ENCODE measurements at places on chromosomes 7 and 10.

DNA sequence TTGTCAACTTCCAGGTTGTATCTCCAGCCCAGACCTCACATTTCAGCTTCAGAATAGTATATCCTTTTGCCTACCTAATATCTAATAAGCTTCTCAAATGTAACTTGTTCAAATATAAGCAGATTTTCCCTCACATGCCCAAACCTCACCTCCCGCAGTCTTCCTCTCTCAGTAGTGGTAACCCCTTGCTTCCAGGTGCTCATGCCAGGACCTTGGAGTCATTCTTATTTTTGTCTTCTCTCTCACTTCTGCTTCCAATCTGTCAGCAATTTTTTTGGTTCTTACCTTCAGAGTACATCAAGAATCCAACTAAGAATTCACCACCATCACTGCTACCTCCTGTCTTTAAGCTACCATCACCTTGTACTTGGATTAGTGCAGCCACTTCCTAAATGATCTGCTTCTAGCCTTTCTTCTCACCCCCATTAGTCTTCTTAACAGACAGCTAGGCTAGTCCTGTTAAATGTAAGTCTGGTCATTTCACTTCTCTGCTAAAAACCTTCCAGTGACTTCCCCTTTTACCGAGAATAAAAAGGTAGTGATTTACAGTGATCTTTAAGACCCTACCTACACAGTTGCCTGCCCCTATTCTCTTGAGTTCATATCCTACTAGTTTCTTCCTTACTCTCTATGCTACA, 14.0 kb downstream of the ANKIB1 start:
- no peak for DNase-seq
- no peak overlapping the region for H3K4me3 ChIP-seq
- no peaks in the 10 kb centered on the region for H3K4me1 ChIP-seq

GRCh38 chr10:26832960-26833359, 27.8 kb downstream of the ABI1 start:
- no peaks in the 10 kb centered on the region for H3K27me3 ChIP-seq
- no peak overlapping the region for H3K27ac ChIP-seq
- no peak overlapping the region for H3K4me3 ChIP-seq

- peak overlapping the region; percentile 68 for H3K27ac ChIP-seq
- H3K4me3 ChIP-seq = peak overlapping the region; percentile 38
- peaks cover 3% of the 10 kb centered on the region for H3K4me1 ChIP-seq
- no peaks in the 10 kb centered on the region for H3K27me3 ChIP-seq
- no peak for DNase-seq
Observed at GRCh38 chr7:18505870-18506460, 10.4 kb downstream of the HDAC9 start.

DNA sequence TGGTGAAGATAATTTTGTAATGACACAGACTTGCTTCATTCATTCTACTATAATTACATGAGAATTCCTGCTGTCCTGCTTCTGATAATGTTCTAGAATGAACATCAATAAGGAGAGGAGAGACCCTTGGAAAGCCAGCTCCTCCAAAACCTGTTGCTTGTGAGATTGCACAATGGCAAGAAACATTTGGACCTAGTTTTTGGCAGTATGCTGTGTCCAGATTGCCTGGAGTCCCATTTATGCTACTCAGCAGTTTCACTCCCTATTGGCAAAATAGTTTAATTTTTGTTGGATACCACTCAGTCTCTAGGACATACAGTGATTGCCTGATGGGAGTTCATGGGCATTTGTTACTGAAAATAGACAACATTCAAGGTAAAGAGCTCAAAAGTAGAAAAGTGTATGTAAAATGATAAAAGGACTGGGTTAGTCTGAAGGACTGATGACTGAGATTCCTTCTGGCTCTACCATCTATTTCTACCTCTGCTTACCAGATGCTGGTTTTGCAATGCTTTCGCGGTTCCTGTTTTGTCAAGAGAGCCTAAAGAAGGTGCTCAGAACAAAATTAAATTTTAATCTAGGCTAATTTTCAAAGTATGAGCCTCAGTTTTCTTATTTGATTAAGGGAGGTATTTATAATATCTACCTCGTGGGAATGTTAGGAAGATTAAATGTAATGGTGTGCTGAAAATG, 8.0 kb upstream of the ACTR3B start:
- no peak overlapping the region for H3K27ac ChIP-seq
- no peaks in the 10 kb centered on the region for H3K36me3 ChIP-seq
- H3K27me3 ChIP-seq = no peaks in the 10 kb centered on the region
- H3K4me1 ChIP-seq = no peaks in the 10 kb centered on the region
- DNase-seq = no peak

GRCh38 chr7:108140671-108141070, 10.5 kb upstream of the LAMB4 start:
- no peaks in the 10 kb centered on the region for H3K27me3 ChIP-seq
- no peak overlapping the region for H3K4me3 ChIP-seq
- no peak overlapping the region for H3K27ac ChIP-seq
- no peaks in the 10 kb centered on the region for H3K4me1 ChIP-seq
- no peak for DNase-seq

DNA sequence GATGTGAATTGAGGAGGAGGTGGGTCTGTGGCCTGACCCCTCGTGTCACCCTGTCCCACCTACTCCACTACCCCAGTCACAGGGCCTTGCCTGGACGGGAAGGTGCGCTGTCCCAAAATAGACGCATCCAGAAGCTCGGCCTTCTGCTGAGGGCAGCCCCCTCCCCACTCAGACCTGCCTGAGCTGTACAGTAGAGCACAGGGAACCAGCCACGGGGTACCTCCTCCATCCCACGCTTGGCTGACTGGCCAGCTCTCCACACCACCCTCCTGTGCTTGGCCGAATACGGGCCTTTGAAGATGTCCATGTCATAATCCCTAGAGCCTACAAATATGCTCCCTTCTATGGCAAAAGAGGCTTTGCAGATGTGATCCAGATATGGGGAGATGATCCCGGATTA, 88.3 kb downstream of the CHST15 start:
- DNase-seq = no peak
- H3K4me1 ChIP-seq = no peaks in the 10 kb centered on the region
- H3K36me3 ChIP-seq = peaks cover 17% of the 10 kb centered on the region
- no peak overlapping the region for H3K4me3 ChIP-seq
- no peak overlapping the region for H3K27ac ChIP-seq

DNA sequence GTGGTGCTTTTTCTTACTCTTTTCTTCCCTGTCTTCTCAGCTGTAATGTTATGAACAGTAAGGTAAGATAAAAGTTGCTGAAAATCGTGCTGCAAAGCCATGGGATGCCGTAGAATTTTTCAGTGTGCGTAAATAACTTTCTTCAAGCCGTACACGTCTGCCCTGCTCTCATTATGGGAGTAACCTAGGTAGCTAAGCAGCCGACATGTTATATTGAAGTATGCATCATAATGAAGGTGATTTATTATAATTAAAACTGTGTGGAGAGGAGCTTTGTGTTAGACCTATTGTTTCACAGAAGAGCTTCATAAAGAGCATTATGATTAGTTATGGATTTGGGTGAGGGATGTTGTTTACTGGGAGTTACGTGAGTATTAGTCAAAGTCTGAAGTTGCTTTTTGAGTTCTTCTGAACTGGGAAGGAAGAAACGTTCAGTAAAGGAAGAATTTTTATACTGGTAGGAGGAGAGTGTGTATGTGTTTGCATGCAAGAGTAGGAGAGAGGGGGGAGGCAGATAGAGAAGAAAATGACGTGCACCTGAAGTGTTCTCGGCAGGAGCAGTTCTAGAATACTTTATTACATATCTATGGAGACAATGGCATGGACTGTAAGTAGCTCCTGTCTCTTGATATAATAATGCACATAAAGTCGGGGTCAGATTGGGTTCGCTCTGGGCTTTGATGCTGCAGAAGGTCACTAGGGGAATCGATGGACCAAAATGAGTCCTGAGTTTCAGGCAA, 56.3 kb downstream of the POU6F2 start:
- no peaks in the 10 kb centered on the region for H3K4me1 ChIP-seq
- H3K27me3 ChIP-seq = no peaks in the 10 kb centered on the region
- no peaks in the 10 kb centered on the region for H3K36me3 ChIP-seq
- no peak overlapping the region for H3K4me3 ChIP-seq
- DNase-seq = no peak
- no peak overlapping the region for H3K27ac ChIP-seq

- no peaks in the 10 kb centered on the region for H3K27me3 ChIP-seq
- no peak overlapping the region for H3K4me3 ChIP-seq
- peak overlapping the region; percentile 46 for H3K27ac ChIP-seq
- DNase-seq = no peak
Observed at GRCh38 chr10:31136930-31137885, 105.5 kb upstream of the ZNF438 start.

GRCh38 chr10:95290461-95291364, at the start of gene PDLIM1:
Gene PDLIM1, minus strand, starts transcription at chr10:95291003. Its CDS starts 88 bp downstream, at chr10:95290915.
- H3K36me3 ChIP-seq = no peaks in the 10 kb centered on the region
- peak; percentile 86 for DNase-seq
- peak within 1 kb of the TSS; percentile 88 for H3K27ac ChIP-seq

DNA sequence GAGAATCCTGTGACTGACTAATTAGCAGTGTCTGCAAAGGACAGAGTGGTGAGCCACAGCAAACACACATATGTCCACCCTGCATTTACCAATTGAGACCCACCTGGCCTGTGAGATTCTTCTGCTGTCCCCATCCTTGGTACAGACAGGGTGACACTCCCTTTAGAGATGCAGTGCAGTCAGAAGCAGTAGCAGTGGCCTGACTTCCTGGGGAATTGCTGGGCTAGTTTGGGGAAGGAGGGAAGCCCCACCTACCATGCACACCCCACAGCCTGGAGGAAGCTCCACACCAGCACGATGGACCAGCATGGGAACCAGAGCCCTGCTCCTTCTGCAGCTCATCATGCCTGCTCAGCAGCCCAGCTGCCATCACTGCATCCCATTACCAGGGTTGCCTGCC, 924.9 kb upstream of the ZNF722 start:
- no peak overlapping the region for H3K27ac ChIP-seq
- H3K4me3 ChIP-seq = no peak overlapping the region
- H3K27me3 ChIP-seq = no peaks in the 10 kb centered on the region
- H3K4me1 ChIP-seq = no peaks in the 10 kb centered on the region

- no peaks in the 10 kb centered on the region for H3K36me3 ChIP-seq
- H3K4me3 ChIP-seq = no peak overlapping the region
- DNase-seq = no peak
- H3K27ac ChIP-seq = no peak overlapping the region
Observed at GRCh38 chr10:73601486-73601921, 10.4 kb upstream of the USP54 start.

DNA sequence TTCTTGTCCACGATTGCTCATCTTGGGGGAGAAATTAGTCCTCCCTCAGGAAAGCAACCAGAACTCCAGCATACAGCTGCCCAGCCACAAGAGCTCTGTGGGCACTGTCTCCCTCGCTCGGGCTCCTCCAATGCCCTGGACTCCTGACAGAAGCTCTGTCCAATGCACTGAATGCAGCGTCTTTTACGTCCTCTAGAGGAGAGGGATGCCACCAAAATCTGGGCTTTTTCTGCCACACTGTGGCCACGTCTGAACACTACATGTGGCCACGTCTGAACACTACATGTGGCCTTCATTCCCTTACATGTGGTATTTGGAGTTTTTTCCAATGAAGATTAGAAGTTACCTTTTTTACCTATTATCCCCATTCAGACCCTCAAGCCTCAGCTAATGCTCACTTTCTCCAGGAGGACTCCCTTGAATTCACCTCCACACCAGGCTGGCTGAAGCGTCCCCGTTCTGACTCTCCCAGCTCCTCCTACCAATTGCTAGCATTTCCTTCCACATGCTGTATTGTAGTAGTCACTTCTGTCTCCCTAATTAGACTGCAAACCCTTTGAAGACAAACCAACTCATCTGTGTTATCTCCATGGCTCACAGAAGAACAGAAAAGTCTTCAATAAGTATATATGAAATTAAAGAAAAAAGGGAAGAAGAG, 134.3 kb upstream of the PDE1C start:
- peak overlapping the region; percentile 40 for H3K4me3 ChIP-seq
- DNase-seq = no peak
- H3K4me1 ChIP-seq = no peaks in the 10 kb centered on the region
- no peaks in the 10 kb centered on the region for H3K27me3 ChIP-seq

DNA sequence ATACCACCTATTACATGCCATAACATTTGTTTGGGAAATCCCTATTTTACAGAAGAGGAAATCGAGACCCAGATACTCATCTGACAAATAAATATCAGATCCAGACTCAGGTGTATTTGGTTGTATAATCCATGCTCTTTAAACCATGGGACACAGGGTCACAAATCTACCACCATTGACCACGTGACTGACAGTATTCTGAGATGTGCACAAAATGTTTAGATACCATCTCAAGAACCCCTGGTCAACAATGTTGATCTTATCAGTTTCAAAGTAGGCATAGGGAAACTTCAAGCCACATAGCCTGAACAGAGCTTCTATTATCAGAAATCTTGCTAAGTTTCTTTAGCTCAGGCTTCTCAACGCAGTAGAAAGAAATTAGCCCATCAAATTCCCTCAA, 93.6 kb downstream of the ICA1 start:
- H3K27ac ChIP-seq = no peak overlapping the region
- no peaks in the 10 kb centered on the region for H3K36me3 ChIP-seq
- no peak for DNase-seq
- H3K27me3 ChIP-seq = no peaks in the 10 kb centered on the region

DNA sequence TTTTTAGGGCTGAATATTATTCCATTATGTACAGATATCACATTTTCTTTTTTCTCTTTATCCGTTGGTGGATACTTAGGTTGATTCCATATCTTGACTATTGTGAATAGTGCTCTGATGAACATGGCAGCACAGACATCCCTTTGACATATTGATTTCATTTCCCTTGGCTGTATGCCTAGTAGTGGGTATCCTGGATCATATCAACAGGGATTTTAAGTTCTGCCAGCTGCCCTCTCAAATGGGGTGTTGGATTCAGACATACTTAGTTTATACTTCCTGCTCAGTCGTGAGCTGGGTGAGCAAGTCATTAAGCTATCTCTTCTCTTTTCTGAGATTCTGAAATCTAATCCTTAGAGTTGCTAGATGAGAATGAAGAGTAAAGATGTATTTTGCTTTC, 139.6 kb upstream of the SORCS3 start:
- no peak for DNase-seq
- no peaks in the 10 kb centered on the region for H3K27me3 ChIP-seq
- H3K4me3 ChIP-seq = no peak overlapping the region
- no peak overlapping the region for H3K27ac ChIP-seq

DNA sequence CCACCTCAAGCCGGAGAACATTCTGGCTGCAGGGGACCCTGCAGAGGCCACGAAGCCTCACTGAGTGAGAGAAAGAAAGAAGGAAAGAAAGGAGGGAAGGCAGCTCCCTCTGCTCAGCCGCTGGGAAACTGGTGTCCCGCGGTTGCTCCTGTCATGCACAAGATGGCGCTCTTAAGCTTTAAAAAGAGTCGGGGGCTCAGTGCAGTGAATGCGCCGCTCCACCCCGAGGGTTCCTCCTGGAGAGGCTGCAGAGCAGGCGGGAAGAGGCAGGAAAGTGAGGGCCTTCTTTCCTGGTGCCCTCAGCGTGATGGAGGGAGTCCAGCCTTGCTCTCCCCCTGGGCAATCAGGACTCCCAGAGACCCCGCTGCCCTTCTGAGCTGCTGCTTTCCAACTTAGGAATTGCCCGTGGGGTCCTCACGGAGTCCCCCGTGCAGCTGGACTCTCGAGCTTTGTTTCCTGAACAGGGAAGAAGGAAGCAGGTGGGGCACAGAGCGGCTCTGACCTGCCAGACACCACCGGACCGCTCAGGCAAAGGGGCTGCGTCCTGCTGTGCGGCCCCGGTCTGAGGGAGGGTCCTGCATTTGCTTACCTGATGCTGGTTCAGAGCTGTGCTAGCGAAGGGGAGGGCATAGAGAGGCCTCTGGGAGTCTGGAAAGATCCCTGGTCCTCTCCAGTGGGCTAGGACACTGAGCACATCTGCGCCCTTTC, 141.9 kb upstream of the MKI67 start:
- no peaks in the 10 kb centered on the region for H3K36me3 ChIP-seq
- no peaks in the 10 kb centered on the region for H3K27me3 ChIP-seq
- no peak for DNase-seq
- H3K4me3 ChIP-seq = no peak overlapping the region
- no peaks in the 10 kb centered on the region for H3K4me1 ChIP-seq
